ENCODE measurements at places on chromosomes 5 and 9.

- no peak for DNase-seq
These were observed 1.3 kb upstream of the RNU6ATAC start for GRCh38 chr9:134165357-134166315.

DNA sequence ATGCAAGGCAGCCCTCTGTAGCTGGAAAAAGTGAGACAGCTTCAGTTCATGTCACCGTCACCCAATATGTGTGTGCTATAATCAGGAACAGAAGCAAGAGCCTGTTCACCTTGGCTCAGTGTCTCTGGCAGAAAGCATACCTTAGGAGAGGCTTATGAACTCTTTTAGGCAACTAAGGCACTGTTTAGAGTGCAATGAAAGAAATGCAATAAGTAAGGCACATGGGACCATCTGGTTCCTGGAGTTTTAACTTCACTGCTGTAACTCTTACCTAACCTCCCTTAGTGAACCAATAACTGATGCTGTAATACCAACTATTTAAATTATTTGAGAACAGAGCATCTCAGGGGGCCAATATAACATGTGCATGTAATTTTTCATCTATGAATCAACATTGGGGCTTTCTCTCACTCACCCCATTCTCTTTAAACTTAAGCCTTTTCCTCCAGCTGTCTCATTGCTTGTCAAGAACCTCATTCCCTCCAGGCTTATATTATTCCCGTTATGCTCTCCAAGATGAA is 32.4 kb downstream of the C9 start:
- DNase-seq, result no peak

GRCh38 chr5:72141440-72142355 is 34.4 kb downstream of the MAP1B start:
- DNase-seq, result no peak

GRCh38 chr9:133633681-133634080 is 2.5 kb upstream of the DBH start:
- DNase-seq, result no peak

All from activated CD8-positive, alpha-beta memory T cell treated with anti-CD3 and anti-CD28 coated beads for 4 hours (primary cell).